GM20000 (cell line): ENCODE measurements at places on chromosomes 1 and 21.

- no peak for DNase-seq
These were observed 11.7 kb upstream of the IL24 start for GRCh38 chr1:206885341-206886060.

GRCh38 chr1:59601811-59602210, 212.9 kb upstream of the HOOK1 start:
- DNase-seq: no peak

DNA sequence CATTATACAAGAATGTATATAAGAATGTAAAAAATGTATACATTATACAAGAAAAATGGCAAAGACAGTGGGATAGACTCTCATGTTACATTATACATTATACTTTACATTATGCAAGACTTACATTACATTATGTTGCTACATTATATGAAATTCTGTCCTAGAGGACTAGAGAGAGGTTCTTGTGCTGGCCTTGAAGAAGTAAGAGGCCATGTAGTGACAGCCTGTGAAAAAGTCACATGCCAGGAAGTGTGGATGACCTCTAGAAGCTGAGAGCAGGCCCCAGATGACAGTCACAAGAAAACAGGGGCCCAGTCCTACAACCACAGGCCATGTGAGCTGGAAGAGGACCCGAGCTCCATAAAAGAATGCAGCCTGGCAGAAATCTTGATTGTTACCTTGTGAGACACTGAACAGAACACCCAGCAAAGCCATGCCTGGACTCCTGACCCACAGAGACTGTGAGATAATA, 30.5 kb upstream of the AHCYL1 start:
- DNase-seq: no peak

GRCh38 chr1:44227211-44227610, 13.9 kb downstream of the DMAP1 start:
- no peak for DNase-seq

DNA sequence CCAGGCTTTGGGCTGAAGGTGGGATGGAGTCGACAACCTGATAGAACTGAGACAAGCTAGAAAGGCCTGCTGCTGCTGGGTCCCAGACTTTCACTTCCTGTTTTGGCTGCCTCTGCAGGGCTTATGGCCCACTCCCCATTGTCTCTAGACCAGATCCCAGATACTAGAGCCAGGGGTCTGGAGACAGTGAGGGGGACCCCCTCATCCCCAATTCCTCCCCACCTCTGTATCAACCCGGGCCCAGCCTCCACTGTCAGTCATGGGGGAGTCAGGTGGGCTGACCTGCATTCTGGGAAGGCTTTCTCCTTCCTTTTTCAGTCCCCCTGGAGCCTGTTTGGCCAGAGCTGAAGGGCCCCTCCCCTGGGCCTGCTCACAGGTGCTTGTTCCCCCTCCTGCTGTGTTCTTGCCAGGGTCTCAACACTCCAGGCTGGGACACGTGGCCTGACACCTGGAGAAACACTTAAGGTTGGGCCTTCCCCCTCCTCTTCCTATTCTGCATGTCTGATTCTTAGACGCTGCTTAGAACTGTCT, 18.0 kb upstream of the ETV3L start:
- peak; percentile 59 for DNase-seq

GRCh38 chr21:36403713-36404112, 18.5 kb downstream of the CHAF1B start:
- DNase-seq: no peak

DNA sequence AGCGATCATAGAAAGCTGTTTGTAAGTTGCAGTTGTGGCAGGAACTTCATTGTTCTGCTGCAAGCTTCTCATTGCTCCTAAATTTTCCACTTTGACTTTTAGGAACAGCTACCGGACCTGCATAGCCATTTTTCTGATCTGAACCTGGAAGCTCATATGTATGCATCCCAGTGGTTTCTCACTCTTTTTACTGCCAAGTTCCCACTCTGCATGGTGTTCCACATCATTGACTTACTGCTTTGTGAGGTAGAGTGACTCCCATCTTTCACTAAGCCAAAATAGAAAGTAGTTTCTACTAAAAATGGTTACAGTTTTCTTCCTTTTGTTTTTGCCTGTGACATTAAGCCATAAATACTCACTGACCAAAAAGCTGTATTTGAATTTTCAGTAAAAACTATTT, 254.2 kb downstream of the GPR52 start:
- DNase-seq: no peak

- no peak for DNase-seq
These were observed 25.6 kb upstream of the KCNE2 start for GRCh38 chr21:34338226-34338625.

DNA sequence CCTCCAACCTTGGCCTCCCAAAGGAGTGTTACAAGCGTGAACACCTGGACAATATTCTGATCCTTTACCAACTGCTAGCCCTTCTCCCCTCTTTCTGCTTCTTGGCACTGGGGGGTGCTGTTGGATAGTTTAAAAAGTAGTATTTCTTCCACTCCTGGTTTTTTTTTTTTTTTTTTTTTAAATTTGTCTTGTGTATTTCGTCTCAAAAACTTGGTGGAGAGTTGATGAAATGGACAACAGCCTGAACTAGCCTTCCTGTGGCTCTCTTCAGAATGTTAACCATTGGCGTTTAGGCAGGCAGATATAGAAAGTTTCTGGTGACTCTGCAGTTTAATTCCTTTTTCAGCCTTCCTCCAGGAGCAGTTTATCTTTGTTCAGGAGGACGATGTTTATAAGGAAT, 69.7 kb upstream of the USP24 start:
- peak; percentile 41 for DNase-seq

DNA sequence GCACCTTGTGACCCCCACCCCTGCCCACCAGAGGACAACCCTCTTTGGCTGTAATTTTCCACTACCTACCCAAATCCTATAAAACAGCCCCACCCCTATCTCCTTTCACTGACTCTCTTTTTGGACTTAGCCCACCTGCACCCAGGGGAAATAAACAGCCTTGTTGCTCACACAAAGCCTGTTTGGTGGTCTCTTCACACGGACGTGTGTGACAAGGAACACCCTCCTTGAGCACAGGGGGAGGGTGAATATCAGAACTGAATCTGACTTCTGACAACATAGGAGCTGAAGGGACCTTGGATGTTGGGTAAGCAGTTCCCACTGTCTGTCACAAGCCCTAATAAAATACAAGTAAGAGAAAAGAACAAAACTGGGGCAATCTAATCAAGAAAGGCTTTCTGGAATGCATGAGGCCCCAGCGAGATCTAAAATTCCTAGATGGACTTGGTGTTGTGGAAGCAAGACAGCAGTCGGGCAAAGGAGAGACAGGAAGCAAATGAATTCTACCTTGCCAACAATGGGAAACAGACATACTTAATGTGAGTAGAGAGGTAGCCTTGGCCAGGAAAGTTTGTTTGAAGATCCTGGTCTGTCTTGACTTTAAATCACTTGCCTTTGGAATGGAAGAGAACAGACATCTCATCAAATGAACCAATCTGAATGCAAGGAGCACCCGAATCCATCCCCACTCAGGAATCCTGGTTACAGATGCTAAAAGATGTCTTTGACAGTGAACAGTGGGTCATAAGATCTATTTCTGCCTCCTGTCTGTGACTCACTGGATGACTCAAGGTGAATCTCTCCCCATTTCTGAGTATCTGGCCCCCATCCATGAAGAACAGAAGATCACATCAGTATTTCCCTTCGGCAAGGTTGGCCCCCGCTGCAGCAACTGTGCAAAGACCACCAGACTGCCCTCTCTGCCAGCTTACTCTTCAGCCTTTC, 53.3 kb downstream of the OLFML3 start:
- no peak for DNase-seq

GRCh38 chr1:24294228-24294672, 24.9 kb upstream of the GRHL3 start:
- DNase-seq: no peak

- no peak for DNase-seq
These were observed 9.2 kb upstream of the PTGS2 start for GRCh38 chr1:186689376-186689775.

DNA sequence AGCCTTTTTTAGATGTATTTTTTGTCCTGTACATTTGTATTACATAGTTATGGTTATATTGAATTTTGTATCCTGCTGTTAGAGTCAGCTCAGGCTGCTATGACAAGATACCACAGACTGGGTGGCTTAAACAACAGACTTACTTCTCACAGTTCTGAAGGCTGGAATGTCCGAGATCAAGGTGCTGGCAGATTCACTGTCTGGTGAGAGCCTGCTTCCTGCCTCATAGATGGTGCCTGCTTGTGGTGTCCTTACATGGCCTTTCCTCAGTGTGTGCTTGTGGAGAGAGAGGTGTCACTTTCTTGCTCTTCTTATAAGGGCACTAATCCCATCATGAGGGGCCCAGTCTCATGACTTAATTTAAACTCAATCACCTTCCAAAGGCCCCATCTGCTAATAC, 23.1 kb upstream of the MYSM1 start:
- DNase-seq: no peak

GRCh38 chr1:62438163-62438562, 1.3 kb downstream of the USP1 start:
- peak; percentile 10 for DNase-seq
